ENCODE measurements at places on chromosomes 2 and 18.

- DNase-seq: no peak
These were observed 241.0 kb upstream of the COPS8 start for GRCh38 chr2:236844711-236845110.

DNA sequence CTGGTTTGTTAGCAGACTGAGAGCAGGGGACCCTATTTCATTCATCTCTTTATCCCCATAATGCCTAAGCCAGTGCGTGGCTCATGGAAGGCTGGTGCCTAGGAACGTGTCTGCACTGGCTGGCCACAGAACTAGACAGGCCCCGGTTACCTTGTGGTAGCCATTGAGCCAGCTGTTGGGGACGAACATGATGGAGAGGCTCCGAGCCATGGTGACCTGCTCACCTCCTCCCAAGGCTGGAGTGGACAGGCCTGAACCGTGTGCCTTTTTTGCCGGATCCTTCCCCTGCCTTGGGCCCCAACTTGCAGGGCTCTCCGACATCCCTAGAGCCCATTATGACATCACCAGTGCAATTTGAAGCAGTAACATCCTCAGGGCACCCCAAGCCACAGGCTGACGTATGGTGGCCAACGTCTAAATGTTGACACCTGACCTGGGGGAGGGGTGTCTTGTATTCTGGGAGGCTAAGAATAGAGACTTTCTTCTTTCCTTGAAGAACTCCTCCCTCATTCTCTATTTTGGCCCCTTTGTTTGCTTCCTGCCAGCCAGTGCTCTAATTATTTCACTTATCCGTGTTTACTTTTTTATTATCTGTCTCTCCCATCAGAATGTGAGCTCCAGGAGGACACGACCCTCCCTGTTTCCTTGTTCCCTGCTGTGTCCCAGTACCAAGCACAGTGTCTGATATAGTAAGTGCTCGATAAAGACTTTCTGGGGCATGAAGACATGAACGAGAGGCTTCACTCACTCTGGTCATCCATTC lies 12.2 kb upstream of the DNPEP start:
- DNase-seq: no peak

GRCh38 chr2:1162768-1163584 lies 212.3 kb downstream of the SNTG2 start:
- DNase-seq: no peak

- no peak for DNase-seq
These were observed 19.8 kb downstream of the SLC4A1AP start for GRCh38 chr2:27683390-27684071.

DNA sequence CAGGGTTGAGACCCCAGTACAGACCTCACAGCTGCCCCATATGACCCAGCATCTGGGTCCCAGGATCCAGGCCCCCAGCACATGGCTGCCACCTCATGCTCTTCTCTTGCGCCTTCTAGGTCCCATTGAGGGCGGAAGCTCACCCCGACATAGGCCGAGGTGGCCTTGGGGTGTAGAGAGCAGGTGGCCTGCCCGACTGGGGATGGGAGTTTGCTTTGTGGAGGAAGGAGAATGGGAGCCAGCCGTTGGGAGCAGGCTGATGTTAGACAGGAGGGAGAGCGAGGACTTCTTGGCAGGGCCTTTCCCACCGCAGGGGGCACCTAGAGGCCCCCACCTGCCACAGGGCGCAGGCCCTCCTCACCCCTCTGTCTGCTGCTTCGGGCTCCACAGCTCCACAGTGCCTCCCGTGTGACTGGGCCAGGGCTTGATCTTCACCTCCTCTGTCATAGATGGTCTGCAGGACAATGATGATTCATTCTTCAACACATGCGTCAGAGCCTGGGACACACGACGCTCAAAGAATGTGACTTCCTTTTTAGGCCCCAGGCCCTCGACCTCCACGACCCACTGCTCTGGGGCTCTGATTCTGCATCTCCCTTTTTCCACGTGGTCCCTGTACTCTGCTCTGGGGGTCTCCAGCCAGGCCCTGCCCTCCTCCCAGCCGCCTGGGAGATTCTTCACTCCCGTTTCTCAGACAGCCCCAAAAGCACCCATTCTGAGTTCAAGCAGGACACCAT lies 86.6 kb upstream of the ODC1 start:
- DNase-seq: no peak
